ENCODE measurements at places on chromosomes 7 and 10.
A peak's percentile ranks its signal among the peaks of the same experiment; 100 is the strongest.

- no peak for DNase-seq
Observed at GRCh38 chr7:70415179-70415972, 716.6 kb upstream of the GALNT17 start.

- no peak for DNase-seq
Observed at GRCh38 chr7:150949971-150950491, 28.1 kb downstream of the KCNH2 start.

GRCh38 chr10:97585439-97585811 is 1.2 kb downstream of the HOGA1 start:
- no peak for DNase-seq

GRCh38 chr10:122276611-122277208 is 5.6 kb downstream of the BTBD16 start:
- no peak for DNase-seq

- no peak for DNase-seq
Observed at GRCh38 chr7:111517549-111517951, 44.7 kb downstream of the IMMP2L start.

DNA sequence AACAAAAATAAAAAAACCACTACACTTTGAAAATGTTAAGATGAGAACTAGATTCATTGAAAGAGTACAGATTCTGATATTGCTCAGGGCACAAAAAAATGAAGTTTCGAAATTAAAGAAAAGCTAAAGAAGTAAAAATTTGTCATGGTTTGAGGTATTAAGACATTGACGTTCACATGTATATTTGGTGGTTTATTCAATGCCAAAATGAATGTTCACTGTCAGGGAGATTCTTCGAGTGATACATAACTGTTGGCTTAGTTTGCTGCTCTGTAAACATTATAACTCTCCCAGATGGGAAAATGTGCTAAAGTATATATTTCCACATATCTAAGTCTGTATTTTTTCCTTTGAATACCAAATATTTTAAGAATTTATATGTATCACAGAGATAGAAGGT is 345.0 kb downstream of the SEMA3D start:
- DNase-seq = peak; percentile 68

GRCh38 chr10:102652170-102652916 is 8.1 kb downstream of the TRIM8 start:
- DNase-seq = no peak

Data from fibroblast of gingiva (primary cell).